ENCODE measurements at places on chromosomes 16 and 17.

DNA sequence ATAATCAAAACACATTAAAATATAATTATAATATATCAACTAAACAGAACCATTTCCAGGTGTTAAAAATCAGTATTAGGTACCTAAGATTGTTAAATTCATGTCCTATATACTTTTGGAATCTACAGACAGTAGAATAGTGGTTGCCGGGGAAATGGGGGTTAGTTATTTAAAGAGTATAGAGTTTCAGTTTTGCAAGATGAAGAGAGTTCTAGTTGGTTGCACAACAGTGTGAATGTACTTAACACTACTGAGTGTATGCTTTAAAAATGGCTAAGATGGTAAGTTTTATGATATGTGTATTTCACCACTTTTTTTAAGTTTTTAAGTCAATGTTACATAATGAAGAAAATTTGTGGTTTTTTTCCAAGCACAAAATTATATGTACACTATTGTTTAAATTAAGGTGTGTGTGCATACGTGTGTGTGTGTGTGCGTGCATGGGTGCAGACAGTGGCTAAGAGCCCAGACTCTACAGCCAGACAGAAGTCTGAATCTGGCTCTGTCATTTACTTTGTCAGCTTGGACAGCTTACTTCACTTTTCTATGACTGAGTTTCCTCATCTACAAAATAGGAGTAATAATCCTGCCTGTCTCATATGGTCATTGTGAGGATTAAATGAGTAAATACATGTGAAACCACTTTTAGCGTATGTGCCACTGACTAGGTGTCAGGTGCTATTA lies 25.3 kb upstream of the PHAF1 start:
- no peak for DNase-seq

GRCh38 chr17:67390646-67391361 lies 13.7 kb downstream of the PITPNC1 start:
- DNase-seq: peak; percentile 91

DNA sequence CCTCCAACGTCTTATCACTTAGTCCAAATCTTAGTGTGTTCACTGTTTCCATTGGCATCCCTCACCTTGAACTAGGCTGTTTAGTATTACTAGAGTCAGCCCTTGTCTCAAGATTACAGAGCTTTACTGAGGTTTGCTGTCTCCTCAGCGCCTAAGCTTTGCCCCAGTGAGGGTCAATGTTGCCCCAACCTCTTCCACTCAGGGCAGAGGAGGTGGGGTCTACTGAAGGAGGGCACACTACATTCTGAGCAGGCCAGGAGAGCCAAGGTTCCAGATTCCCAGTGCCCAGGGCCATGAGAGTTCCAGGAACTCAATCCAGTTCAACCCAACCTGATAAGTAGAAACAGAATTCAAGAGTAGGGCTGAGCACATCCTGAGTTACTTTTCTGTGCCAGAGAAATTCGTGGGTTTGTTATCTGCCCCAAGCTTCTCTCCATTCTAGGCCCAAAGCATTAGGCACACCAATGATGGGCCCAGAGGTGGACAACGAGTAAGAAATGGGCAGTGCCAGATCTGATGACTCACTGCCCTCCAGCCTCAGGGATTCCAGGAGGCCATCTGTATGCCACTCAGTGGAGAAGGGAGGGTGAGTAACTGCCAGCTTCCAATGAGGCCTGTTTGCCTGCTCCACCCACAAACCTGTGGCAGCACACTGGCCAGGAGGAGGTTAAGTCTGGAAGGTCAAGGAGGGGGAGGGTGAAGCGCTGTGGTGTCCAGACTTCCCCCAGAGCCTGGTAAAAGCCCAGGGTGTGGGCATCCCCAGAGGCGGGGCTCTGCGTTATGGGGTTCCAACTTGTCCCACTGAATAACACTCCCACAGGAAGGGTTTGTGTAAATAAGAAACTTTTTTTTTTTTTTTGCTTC lies 8.2 kb downstream of the TUBG2 start:
- no peak for DNase-seq

- DNase-seq: no peak
Observed at GRCh38 chr17:45740553-45741330, 43.4 kb upstream of the CRHR1 start.

DNA sequence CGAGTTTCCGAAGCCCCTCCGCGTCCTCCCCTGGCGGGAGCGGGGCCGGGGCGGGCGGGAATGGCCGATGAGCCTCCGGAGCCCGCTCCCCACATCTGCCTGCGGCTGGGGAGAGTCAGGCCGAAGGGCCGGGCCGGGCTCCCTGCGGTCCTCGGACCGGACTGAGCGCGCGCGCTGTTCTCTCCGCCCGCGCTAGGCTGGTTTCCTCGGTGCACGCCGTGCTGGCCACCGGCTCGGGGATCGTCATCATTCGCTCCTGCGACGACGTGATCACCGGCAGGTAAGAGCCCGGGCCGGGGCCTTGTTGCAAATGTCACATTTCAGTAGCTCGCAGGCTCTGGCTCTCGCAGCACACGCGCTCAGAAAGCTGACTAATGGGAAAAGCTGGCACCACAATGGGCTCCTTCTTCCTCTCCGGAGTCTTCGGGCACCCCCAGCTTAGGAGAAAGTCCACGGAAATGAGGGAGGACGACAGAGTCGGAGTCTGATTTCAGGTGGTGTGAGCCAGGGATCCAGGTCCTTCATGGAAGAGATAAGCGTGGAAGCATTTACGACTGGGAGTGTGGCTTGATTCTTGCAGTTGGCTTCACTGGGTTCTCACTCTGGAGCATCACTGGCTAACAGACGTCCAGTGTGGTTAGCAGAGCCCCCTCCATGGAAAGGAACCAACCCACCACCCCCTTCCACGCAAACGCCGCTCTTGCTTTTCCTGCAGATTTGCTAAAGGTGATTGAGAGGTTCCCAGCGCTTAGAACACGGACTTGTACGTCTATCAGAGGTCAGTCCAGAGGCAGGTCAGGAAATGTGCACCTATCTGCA lies 715 bp downstream of the TLCD3A start:
- no peak for DNase-seq

DNA sequence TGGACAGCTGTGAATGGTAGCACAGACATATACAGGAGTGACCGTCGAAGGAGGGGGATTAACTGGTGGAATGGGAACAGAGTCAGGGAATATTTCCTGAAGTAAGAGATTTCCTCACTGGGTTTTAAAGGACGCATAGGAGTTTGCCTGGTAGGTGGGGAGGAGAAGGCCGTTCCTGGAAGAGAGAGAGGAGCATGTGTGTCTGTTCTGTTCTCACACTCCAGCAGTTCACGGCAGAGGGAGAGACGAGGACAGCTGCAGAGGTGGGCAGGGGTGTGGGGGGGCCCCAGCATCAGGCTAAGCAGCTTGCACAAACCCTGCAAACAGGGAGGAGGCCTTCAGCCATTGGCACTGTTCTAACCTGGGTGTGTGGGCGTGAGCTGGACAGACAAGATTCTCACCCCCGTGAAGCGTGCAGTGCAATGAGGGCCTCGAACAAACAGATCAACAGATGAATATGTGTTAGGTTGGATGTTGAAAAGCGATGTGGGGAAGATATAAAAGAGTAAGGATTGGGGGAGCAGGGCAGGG lies 85.3 kb upstream of the GSE1 start:
- no peak for DNase-seq

- DNase-seq: no peak
Observed at GRCh38 chr16:17412221-17412620, 58.5 kb downstream of the XYLT1 start.

- DNase-seq: no peak
Observed at GRCh38 chr16:79411357-79411756, 189.2 kb downstream of the MAF start.

DNA sequence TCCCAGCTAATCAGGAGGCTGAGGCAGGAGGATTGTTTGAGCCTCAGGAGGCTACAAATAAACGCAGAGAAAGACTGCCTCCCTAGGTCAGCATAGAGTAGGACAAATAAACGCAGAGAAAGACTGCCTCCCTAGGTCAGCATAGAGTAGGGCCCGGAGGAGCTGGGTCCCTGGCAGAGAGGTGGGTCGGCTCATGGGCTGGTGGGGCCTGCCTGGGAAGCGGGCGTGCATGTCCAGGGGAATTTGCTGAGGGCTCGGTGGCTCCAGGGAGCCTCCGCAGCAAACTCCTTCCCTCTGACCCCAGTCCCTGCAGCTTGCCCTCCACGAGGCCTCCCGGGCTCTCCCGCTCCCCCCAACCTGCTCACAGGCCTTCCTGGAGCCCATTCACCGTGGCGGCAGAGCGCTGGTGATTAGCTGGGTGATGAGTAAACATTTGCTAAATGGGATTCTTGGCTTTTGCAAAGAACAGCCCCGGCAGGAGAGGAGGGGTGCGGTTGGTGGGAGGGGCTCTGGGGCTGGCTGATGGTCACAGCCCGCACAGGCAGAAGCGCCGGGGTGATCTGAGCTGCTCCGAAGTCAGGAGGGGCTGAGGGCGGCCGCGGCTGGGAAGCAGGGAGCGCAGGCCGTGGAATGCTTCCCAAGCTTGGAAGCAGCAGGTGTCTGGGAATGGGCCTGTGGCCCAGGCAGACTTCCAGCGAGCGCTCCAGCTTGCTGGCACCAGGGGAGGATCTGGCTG lies 93.1 kb downstream of the RTN4RL1 start:
- DNase-seq: no peak

GRCh38 chr17:17732444-17732843 lies 51.2 kb downstream of the RAI1 start:
- DNase-seq: no peak

DNA sequence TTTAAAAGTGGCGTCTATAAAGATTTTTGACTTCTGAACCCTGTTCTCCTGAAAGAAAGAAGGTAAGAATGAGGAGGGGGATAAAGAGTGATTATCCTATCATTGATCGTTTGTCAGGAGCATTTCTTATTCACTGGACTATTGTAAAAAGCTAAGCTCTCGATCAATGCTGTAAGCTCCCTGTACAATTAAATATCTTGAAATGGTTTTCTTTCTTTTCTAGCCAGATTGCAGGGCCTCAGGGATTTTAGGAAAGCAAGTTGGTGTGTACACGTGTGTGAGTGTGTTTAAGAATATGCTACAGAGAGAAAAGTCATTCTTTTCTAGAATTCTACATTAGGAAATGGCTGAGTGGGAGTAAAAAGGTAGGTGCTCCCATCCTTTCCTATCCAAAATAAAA lies 154.5 kb downstream of the AATF start:
- no peak for DNase-seq

DNA sequence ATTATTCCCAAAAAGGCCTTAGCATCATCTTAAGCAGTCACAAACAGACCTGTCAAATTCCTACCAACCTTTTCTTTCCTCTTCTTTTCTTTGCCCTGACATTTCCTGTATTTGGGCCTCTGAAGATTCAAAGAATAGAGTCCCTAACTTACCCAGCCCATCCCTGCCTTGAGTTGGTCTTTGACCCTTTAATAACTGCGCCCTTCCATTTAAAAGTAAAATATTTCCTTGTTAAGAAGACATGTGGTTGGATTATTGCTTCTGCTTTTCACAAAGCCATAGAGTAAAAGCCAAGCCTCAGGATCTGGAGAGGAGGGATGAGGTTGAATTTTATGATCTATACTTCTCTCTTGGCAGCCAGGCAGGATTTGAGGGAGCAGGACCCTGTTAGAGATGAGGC lies 13.2 kb upstream of the CCL23 start:
- DNase-seq: no peak

DNA sequence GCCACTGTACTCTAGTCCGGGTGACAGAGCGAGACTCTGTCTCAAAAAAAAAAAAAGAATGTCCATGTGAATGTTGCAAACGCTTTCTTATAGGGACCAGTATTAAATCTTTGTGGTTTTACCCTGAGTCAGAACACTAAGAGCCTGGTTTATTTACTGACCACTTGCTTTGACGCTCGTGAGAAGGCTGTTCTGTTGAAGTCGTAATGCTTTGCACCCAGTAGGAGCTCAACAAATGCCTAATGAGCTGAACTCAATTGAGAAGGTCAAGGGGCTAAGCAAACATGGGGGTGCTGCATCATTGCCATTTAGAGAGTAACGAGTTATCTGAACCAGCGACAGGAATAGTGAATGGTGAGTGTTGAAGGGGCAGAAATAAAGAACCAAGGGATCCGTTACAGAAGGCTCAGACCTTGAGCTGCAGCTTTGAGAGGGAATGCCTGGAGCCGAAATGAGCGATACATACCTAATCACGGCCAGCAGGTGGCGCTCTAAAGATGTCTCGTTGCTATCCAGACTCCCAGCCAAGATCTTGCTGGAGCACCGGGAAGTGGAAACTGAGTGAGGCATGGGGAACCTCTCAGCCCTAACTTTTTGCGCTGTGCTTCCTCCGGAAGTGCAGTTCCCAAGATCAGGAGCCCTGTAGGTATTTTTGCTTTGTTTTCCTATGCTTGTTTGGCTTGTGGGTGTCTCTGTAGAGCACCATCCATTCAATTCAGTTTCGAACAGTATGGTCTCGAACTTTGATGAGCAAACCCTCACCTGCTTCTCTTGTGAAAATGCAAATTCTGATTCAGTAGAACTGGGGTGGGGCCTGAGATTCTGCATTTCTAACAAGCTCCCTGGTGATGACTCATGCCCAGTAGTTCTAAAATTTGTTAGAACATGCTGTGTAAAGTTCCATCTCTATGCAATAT lies 12.6 kb upstream of the RNF222 start:
- peak; percentile 23 for DNase-seq

GRCh38 chr17:9763643-9764042 lies 27.7 kb downstream of the DHRS7C start:
- DNase-seq: no peak

DNA sequence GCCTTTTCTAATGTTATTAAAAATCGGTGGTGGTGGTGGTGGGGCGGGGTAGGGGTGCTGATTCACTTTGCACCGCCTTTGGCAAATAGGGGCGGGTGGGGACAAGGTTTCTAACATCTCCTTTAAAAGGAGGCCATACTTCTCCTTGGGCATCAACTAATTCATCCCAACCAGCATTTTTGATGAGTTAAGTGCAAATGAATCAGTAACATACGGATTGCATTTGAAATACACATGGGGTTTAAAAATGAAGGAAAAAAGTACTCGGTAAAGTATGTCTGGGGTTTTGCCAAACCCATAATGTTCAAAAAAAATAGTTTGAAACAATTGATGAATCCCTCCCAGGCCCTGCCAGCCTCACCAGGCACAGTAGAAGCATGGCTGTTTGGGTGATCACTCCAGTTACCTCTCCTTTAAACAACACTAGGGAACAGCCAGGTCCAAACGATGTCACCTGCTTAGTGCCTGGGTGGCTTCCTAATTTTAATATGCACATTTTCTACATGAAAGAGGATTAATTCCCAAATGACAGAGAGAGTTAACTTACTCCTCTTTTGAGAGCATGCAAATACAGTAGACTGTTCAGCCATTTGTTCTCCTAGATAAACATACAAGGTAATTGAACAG lies 107.2 kb downstream of the ANKFN1 start:
- no peak for DNase-seq

GRCh38 chr17:33642002-33642401 lies 348.9 kb upstream of the ASIC2 start:
- no peak for DNase-seq

GRCh38 chr16:969508-970385 lies 1.0 kb downstream of the LMF1 start:
- no peak for DNase-seq

DNA sequence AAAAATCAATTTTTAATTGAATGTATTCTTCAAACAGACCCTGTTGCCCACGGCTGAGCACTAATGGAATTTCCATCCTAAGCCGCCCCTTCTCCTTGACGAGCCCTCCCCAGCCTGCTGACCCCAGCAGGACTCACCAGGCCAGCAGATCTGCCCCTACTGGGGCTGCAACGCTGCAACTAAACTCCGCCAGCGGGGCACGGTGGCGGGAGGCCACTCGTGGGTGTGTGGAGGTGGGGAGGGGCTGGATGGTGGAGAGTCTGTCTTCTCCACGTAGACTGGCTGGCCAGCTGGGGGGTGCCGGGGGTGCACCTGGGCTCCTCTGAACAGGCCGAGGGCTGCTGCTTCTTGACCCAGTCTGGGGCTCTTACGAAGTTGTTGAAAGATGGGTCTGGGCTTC lies 67.8 kb downstream of the ENGASE start:
- no peak for DNase-seq
